NCI-H1930 (cell line): ENCODE measurements at places on chromosomes 3 and 15.

DNA sequence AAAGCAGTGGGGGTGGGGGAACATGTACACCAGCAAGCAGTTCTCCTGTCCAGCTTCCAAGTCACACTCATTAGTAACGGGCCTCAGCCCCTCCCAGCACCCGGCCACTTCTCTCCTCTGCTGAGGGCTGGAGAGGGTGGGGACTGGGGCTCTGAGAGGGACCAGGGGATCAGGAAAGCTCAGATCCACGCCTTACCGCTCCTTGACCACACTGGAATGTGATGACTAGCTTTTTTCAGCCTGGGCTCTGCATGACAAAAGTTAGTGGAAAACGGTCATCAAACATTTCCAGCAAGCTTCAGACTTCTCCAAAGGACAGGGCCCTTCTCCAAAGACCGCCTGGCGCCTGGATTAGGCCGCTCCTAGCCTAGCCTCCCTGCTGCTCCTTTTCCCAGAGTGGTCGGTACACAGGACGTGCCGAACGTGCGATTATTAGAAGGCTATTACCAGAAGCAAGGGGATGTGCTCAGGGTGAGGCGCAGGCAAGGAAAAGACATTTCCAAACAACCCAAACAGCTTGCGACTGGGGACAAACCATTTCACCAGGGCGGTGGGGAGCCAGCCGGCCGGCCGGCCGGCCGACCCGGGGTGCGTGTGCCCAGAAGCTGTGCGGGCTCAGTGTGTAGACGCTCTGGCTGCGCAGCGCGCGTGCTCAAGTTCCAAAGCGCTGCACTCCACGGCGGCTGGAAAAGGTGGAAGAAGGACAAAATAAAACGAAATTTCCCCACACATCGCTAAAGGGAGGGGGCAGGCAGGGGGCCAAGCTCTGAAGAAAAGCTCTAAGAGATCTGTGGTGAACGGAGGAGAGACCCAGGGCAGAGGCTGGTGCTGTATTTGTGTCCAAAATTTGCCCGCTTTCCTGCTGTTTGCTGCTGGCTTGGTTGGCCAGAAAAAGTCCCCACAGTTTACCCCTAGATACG lies 51.0 kb upstream of the SSR3 start:
- no peak for DNase-seq

GRCh38 chr3:100107221-100107814 lies 7.0 kb downstream of the FILIP1L start:
- no peak for DNase-seq

GRCh38 chr3:151468284-151468917 lies 7.5 kb upstream of the IGSF10 start:
- no peak for DNase-seq

GRCh38 chr3:35680866-35681650 lies 41.7 kb downstream of the ARPP21 start:
- no peak for DNase-seq

- no peak for DNase-seq
Observed at GRCh38 chr3:122350814-122351418, 25.9 kb downstream of the CSTA start.

DNA sequence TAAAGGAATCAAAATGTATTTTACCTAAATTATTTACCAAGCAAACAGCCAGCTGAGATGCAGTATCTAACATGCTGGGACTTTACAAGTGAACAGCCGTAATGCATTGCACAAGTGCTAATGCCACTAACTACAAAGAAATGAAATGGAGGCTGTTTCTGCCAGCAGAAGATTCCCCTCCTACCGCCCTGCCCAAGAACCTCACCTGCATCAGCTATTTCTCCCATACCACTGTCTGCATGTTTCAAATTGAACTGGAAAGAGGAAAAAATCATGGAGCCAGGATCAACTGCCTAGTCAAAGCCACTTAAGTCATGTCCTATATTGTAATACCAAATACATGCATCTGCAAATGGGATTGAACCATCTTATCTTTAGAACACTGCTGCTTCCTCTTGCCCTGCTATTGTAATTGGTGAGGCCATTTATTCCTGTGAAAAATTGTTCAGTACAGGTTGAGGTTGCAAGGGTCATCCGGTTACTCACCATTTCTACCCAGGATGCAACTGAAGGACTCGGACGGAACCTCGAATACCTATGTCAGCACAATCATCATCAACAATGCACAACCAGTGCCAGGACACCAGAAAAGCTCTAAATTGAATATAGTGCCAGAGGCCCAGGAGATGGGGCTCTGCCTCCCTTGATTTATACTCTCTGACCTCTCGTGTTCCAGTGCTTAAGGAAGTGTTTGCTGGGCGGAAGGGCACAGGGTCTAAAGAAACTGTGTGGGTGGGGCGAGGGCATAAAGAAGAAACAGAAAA lies 27.5 kb downstream of the ANXA2 start:
- DNase-seq, result no peak

- DNase-seq, result no peak
Observed at GRCh38 chr3:7332696-7333095, 471.8 kb downstream of the GRM7 start.

GRCh38 chr3:160049565-160049964 lies 60.9 kb downstream of the IL12A start:
- no peak for DNase-seq

GRCh38 chr15:60548101-60548500 lies 69.2 kb upstream of the ICE2 start:
- DNase-seq, result no peak

GRCh38 chr15:59360896-59361295 lies 11.8 kb downstream of the MYO1E start:
- DNase-seq, result no peak

DNA sequence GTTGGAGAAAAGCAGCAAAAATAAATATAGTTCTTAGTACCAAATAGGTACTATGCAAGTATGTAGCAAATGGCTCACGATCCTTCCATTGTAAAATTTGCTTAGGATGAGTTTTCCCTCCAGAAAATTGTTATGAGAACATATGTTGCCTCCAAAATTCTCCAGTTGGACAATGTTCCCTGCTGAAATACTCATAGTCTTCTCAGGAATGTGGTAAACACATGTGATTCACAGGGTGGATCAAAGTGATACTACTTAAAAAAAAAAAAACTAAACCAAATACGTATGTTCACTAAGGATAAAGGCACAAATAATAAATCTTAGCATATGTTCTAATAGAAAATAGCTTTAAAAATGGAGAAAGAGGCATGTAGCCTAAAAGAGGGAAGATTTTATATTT lies 84.3 kb upstream of the ZNF385D start:
- no peak for DNase-seq

DNA sequence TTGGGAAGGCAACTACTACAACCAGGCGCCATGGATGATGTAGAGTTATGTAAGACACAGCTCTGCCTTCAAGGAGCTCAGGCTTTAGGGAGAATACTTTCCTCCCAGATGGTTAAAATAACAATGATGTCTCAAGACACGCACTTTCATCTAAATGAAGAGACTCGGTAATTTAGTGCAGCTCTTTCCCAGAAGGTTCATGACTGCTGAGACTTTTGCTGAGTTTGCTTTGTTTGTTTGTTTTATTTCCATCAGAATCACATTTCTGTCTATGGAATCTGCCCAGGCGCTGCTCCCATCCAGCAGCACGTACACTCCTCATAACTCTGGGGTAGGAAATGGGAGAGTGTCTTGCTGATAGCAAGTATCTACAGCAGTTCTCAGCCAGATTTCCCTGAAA lies 33.9 kb upstream of the MEX3B start:
- no peak for DNase-seq

GRCh38 chr3:36305929-36306520 lies 74.3 kb upstream of the STAC start:
- no peak for DNase-seq

DNA sequence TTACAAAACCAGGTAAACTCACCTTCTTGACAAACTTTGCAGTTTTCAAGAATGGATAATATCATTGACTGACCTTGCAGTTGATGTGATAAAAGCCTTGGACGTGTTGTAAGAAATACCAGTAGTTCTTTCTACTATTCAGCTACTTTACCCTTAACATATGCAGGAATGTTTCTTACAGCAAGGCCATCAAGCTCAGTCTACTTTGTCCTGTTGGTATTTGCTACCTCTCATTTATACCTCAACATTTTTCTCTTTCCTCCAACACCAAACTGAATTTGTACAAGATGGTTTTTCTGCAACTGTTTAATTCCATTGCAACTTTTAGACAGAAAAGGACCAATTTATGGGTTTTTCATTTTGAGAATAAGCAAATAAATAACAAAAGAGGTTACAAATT lies 147.4 kb upstream of the BCHE start:
- DNase-seq, result no peak

GRCh38 chr15:93327364-93327763 lies 238.4 kb upstream of the RGMA start:
- DNase-seq, result no peak

GRCh38 chr3:33831053-33831452 lies 32.6 kb downstream of the PDCD6IP start:
- DNase-seq, result no peak
